ENCODE measurements at places on chromosomes 6 and 20. TPM values are rescaled to one million over a fixed set of nuclear protein-coding genes. Genes with fewer than 3 reads are reported as not detected.

Gene TRDN
- total RNA-seq, result not detected

Gene SLC25A27
- total RNA-seq, result 57.8 TPM

Gene HS3ST5
- total RNA-seq, result not detected

Gene SLC35F1
- total RNA-seq, result not detected

GRCh38 chr20:20439602-20440190, 71.8 kb downstream of the INSM1 start:
- no peak overlapping the region for H3K4me3 ChIP-seq
- no peaks in the 10 kb centered on the region for H3K4me1 ChIP-seq
- H3K36me3 ChIP-seq, result peaks cover 8% of the 10 kb centered on the region
- no peak overlapping the region for H3K27ac ChIP-seq
- DNase-seq, result no peak
- H3K27me3 ChIP-seq, result no peaks in the 10 kb centered on the region

- DNase-seq, result no peak
- no peak overlapping the region for H3K27ac ChIP-seq
- no peaks in the 10 kb centered on the region for H3K27me3 ChIP-seq
- H3K36me3 ChIP-seq, result no peaks in the 10 kb centered on the region
Observed at GRCh38 chr20:63751471-63752271, 12.1 kb downstream of the SLC2A4RG start.
